ENCODE measurements at places on chromosomes 2 and 18.

DNA sequence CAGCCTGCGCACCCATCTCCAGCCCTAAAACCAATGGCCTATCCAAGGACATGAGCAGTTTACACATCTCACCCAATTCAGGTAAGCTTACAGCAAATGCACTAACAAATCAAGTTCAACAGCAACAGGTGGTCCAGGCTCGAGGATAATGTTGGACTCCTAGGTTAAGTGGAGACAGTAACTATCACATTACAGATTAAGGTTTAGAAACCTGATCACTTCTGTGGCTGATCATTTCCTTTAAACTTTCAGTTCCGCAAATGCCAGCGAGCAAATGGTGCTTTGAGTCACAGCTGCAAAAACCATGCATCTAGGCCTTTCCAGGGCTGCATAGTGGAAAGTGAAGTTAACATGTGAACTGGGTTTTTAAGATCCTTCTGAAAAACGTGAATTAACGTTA, 259.4 kb downstream of the GBX2 start:
- DNase-seq = no peak

DNA sequence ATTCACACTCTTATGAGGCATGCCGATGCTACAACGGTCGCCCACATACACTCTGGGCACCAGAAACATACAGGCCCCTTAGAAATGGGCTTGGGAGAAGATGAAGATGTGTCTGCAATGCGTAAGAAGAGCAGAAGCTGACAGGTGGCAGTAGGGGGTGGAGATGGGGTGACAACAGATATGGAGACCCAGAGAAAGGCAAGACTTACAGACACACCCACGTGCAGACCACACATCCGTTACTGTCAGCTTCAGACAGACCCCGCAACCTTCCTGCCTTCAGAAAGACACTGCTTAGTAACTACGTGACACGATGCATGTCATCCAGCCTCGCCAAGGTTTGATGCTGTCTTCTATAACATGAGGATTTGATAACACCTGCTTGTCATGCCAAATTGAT, 89.5 kb downstream of the ZFP36L2 start:
- DNase-seq = peak; percentile 80

DNA sequence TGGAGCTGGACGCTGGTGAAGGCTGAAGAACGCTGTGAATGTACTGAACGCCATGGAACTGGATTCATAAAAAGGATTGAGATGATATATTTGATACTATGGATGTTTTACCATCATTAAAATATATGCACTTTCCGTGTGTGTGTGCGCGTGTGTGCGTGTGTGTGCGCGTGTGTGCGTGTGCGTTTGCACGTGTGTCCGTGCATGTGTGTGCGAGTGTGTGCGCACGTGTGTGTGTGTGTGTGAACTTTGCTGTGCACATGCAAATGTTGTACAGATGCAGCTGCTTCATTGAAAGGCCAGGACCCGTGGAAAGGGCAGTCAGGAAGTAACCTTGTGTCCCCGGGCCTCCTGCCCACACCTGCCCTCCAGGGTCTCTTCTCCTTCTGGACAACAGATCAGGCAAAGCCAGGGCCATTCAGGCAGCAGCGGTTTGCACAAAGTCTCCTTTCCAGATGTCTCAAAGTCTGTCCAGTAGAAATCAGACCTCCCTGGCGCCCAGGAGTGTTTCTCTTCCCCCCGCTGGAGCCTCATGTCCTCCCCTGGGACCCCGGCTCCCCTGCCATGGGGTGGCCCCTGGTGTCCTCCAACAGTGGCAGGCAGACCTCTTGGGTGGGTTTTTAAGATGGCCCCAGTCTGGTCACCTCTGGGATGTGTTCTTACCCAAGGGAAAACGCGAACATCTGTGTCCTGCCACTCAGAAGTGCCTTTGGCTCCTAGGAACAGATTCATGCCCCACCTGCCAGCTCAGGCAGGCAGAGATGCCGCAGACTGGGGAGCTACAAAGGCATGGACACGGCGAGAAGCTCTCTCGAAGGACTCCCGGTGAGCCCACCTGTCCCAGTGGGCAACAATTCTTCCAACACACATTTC, 86.1 kb upstream of the GPC1 start:
- no peak for DNase-seq

DNA sequence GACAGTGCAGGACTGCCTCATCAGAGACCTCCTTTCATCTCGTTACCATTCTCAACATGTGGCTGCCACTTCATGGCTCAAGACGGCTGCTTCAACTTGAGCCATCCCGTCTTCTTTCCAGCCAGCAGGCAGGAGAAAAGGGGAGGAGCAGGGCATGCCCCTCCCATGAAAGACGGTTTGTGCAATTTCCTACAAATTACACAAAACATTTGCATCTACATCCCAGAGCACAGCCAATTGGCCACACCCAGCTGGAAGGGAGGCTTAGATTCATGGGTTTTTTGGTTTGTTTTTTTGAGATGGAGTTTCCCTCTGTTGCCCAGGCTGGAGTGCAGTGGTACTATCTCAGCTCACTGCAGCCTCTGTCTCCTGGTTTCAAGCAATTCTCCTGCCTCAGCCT, 11.8 kb downstream of the UCN start:
- no peak for DNase-seq

DNA sequence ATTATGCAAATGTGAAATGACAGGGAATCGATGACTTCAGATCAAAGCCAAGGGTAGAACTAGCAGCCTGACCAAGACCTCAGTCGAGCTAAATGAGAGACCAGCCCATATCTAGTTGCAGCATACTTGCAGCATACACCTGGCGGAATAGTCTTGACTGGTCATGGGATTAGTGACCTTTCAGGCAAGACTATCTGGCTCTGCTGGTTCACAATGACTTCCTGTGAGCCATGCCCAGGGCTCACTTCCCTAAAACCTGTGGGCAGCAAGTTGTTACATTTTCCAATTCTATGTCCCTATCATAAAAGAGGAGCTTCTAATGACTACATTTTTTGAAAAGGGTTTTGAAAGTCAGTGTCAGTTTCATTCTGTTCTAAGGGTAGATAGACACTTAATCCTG, 1624.9 kb upstream of the CELF4 start:
- DNase-seq = no peak

DNA sequence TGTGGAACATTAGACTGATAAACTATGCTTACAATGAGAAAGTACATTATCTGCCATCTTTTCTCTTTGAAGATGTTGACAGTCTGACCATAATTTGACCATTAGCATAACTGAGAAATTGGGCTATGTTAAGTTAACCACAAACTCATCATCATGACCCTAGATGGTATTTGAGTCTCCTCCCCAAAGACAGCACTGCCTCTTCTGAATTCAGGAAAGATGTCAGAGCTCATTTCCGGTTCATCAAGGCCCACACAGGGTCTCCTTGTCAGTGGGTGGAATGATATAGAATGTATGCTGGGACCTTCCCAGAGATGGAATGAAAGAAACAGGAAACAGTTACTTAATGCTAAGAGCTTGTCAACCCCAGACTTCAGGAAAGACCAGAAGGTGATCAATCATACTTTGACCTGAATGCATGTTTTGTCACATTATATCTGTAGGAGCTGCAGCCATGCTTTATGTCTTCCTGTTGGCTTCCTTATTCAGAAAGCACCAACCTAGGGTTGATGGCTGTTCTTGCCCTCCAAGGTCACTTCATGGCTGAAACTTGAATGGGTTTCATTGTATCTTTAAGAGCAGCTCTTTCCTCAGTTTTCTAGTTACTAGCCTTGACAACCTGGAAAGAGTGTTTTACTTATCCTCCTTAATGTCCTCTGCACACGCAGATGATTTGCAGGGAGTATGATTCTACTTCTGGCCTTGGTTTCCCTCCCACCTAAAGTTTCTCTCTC, 99.1 kb upstream of the NEUROD1 start:
- no peak for DNase-seq

DNA sequence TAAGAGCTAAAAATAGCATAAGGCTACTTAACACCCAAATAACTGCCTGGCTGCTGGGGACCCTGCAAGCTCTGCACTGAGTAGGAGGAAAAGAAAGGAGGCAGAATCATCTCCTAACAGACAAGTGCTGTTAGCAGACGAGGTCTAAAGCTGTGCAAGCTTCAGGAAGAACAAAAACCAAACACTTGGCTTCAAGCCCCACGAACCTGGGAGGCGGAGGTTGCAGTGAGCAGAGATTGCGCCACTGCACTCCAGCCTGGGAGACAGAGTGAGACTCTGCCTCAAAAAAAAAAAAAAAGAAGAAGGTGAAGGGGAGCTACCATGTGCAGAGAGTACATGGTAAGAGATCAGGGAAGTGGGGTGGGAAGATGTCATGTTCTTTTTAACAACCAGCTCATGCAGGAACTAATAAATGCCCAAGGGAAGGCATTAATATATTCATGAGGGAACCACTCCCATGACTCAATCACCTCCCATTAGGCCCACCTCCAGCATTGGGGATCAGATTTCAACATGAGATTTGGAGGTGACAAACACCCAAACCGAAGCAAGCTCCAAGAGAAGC, 28.8 kb upstream of the INO80C start:
- no peak for DNase-seq

DNA sequence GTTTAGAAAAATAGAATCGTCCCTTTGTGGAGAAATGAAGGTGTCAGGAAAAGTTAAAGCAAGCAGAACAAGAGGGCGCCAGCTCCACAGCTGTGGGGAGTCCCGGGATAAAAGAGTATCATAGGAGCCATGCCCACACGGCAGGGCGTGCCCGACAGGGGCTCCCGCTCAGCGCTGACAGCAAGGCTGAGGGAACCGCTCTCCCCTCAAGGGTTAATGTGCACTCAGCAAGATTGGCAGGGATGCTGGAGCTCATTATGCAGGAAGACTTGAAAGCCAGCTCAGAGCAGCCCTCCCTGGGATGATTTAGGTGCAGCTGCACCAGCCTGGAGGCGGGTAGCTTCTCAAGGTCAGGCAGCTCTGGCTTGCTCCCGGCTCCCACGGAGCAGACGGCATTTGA, 500.2 kb downstream of the EIPR1 start:
- DNase-seq = no peak

DNA sequence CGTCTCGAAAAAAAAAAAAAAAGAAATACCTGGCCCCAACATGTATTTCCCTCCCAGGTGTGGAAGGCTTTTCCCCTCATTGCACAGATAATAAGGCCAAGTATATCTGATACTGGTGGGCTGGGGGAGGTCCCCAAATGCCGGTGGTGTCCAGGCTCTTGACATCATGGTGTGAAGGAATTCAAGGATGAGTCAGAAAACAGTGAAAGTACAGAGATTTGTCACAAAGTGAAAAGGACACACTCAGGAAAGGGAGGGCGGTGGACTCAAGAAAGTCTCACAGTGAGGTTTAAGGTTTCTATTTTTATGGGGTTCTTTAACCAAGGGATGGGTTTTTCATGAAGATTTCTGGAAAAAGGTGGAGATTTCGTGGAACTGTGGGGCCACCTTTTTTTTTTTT, 37.8 kb upstream of the FZD5 start:
- no peak for DNase-seq

- no peak for DNase-seq
Observed at GRCh38 chr2:70954886-70955285, 19.2 kb downstream of the ATP6V1B1 start.
